Activated naive CD4-positive, alpha-beta T cell treated with anti-CD3 and anti-CD28 coated beads for 36 hours (primary cell): ENCODE measurements at places on chromosomes 13 and 19. TPM values are rescaled to one million over a fixed set of nuclear protein-coding genes. Genes with fewer than 3 reads are reported as not detected.

- DNase-seq: no peak
- no peaks in the 10 kb centered on the region for H3K4me1 ChIP-seq
- H3K27me3 ChIP-seq: no peaks in the 10 kb centered on the region
- no peaks in the 10 kb centered on the region for H3K36me3 ChIP-seq
- no peak overlapping the region for H3K4me3 ChIP-seq
Measured at GRCh38 chr13:84658491-84659358, 776.5 kb upstream of the SLITRK1 start.

DNA sequence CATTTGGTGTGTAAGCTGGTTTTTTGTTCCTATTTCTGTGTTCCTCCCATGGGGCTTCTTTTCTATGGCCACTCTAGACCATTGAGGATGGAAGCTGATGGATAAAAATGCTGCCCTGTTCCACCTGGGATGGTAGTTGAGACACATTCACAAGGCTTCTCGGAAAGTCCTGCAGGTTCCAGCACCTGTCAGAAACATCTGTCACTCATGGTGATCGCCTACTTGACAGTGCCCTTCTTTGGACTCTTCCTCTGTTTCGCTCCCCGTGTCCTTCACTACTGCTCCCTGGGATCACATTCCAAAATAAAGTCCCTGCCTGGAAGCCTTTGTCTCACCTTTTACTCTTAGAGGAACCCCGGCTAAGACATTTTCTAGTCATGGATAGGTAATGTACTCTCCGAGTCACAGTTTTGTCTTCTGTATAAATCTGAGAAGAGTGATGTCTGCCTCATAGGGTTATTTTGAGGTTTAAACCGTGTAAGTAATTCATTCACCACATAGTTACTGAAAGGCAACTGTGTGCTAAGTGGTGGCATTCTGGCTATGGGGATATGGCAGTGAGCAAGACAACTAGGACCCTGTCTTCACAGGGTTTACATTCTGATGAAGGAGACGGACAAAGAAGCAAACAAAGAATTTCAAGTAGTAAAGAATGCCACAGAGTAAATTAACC, 21.0 kb downstream of the UBAC2 start:
- H3K4me3 ChIP-seq: peak overlapping the region; percentile 1
- DNase-seq: no peak
- no peaks in the 10 kb centered on the region for H3K36me3 ChIP-seq
- H3K4me1 ChIP-seq: peaks cover 89% of the 10 kb centered on the region

GRCh38 chr13:112329376-112329775, 46.8 kb upstream of the SPACA7 start:
- DNase-seq: no peak
- H3K4me1 ChIP-seq: no peaks in the 10 kb centered on the region
- no peaks in the 10 kb centered on the region for H3K36me3 ChIP-seq
- peaks cover 47% of the 10 kb centered on the region for H3K27me3 ChIP-seq
- H3K4me3 ChIP-seq: no peak overlapping the region

The OR7D2 gene
- total RNA-seq: 0.30 TPM

DNA sequence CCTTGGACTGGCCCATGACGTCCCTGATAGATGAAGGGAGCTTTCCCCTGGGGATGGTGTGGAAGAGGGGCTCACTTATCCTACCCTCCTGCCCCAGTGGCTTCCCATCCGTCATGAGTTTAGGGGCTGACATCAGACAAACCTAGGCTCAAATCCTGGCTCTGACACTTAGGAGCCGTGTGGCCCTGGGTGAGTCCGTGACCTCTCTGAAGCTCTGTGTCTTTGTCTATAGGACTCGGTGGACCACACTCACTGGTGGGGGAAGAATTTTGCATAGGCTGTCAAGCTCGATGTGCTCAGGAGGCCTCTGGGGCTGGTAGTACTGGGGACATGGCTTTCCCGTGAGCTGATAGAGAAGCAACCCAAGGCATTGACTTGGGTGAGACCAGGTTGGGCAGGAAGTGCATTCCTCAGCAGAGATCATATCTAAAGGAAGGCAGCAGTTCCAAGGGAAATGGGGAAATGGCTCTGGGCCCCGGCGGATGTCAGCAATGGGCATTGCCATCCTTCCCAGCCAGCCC, 17.4 kb upstream of the AP1M2 start:
- peaks cover 26% of the 10 kb centered on the region for H3K4me1 ChIP-seq
- no peaks in the 10 kb centered on the region for H3K27me3 ChIP-seq
- peak overlapping the region; percentile 100 for H3K27ac ChIP-seq
- peak; percentile 21 for DNase-seq
- H3K36me3 ChIP-seq: peaks cover 9% of the 10 kb centered on the region
- peak overlapping the region; percentile 98 for H3K4me3 ChIP-seq

GRCh38 chr13:66040506-66040905, 1189.6 kb downstream of the PCDH9 start:
- H3K27me3 ChIP-seq: no peaks in the 10 kb centered on the region
- no peaks in the 10 kb centered on the region for H3K36me3 ChIP-seq
- H3K4me1 ChIP-seq: no peaks in the 10 kb centered on the region
- H3K4me3 ChIP-seq: no peak overlapping the region
- H3K27ac ChIP-seq: no peak overlapping the region

DNA sequence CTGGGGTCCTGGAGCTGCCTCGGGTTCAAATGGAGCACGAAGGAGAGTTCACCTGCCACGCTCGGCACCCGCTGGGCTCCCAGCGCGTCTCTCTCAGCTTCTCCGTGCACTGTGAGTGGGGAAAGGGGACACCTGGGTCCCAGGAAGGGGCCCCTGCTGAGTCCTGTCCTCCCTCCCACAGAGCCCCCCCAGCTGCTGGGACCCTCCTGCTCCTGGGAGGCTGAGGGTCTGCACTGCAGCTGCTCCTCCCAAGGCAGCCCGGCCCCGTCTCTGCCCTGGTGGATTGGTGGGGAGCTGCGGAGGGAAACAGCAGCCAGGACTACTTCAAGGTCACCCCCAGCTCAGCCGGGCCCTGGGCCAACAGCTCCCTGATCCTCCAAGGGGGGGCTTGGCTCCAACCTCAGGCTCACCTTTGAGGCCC, 11.0 kb upstream of the SIGLEC11 start:
- H3K36me3 ChIP-seq: no peaks in the 10 kb centered on the region
- no peak for DNase-seq
- no peak overlapping the region for H3K27ac ChIP-seq

- peaks cover 3% of the 10 kb centered on the region for H3K36me3 ChIP-seq
- H3K4me1 ChIP-seq: peaks cover 6% of the 10 kb centered on the region
- no peak overlapping the region for H3K27ac ChIP-seq
- no peak for DNase-seq
- no peaks in the 10 kb centered on the region for H3K27me3 ChIP-seq
- H3K4me3 ChIP-seq: no peak overlapping the region
Measured at GRCh38 chr13:51607165-51607564, 22.9 kb downstream of the WDFY2 start.

- H3K27me3 ChIP-seq: peaks cover 13% of the 10 kb centered on the region
- no peak overlapping the region for H3K4me3 ChIP-seq
- DNase-seq: no peak
- no peaks in the 10 kb centered on the region for H3K36me3 ChIP-seq
- no peak overlapping the region for H3K27ac ChIP-seq
Measured at GRCh38 chr13:79237981-79238380, 168.1 kb downstream of the RBM26 start.

- peaks cover 74% of the 10 kb centered on the region for H3K36me3 ChIP-seq
- H3K27me3 ChIP-seq: no peaks in the 10 kb centered on the region
- no peak overlapping the region for H3K4me3 ChIP-seq
Measured at GRCh38 chr19:58274771-58275201, 4.0 kb upstream of the ZNF8 start.

- H3K36me3 ChIP-seq: no peaks in the 10 kb centered on the region
- no peak overlapping the region for H3K4me3 ChIP-seq
- H3K27ac ChIP-seq: no peak overlapping the region
- H3K27me3 ChIP-seq: no peaks in the 10 kb centered on the region
Measured at GRCh38 chr13:53357582-53357981, 329.0 kb downstream of the OLFM4 start.

DNA sequence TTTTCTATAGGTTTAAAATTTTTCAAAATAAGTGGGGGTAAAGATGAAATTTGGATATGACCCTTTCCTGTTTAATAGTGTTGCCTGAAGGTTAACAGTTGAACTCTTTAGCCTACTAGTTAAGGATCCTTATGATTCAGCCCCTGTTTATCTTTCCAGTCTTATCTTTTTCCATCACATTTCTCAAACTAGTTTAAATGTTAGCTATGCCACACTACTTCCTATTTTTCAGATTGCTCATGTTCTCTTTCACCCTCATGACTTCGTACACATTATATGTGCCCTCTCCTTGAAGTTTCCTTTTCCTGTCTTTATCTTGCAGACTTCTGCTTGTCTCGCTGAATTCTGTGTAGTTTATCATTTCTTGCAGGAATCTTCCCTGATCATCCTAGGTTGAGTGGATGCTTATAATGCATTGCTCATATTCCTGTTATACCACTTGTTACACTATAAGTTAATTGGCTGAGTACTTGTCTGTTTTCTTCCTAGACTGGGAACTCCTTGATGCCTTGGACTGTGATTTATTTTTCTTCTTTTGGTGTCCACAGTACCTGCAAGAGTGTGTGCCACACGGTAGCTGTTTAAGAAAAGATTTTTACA, 86.7 kb downstream of the FNDC3A start:
- no peak overlapping the region for H3K4me3 ChIP-seq
- no peak overlapping the region for H3K27ac ChIP-seq
- H3K4me1 ChIP-seq: peaks cover 9% of the 10 kb centered on the region
- no peaks in the 10 kb centered on the region for H3K27me3 ChIP-seq
- H3K36me3 ChIP-seq: peaks cover 11% of the 10 kb centered on the region

GRCh38 chr13:63086286-63086685, 1670.6 kb upstream of the PCDH20 start:
- H3K36me3 ChIP-seq: no peaks in the 10 kb centered on the region
- H3K27me3 ChIP-seq: no peaks in the 10 kb centered on the region
- H3K4me1 ChIP-seq: no peaks in the 10 kb centered on the region
- H3K4me3 ChIP-seq: no peak overlapping the region

The TEX29 gene
- total RNA-seq: 0.81 TPM

GRCh38 chr19:40567040-40567749, 9.5 kb upstream of the SHKBP1 start:
- H3K4me3 ChIP-seq: no peak overlapping the region
- H3K27ac ChIP-seq: no peak overlapping the region
- no peak for DNase-seq
- H3K36me3 ChIP-seq: no peaks in the 10 kb centered on the region

DNA sequence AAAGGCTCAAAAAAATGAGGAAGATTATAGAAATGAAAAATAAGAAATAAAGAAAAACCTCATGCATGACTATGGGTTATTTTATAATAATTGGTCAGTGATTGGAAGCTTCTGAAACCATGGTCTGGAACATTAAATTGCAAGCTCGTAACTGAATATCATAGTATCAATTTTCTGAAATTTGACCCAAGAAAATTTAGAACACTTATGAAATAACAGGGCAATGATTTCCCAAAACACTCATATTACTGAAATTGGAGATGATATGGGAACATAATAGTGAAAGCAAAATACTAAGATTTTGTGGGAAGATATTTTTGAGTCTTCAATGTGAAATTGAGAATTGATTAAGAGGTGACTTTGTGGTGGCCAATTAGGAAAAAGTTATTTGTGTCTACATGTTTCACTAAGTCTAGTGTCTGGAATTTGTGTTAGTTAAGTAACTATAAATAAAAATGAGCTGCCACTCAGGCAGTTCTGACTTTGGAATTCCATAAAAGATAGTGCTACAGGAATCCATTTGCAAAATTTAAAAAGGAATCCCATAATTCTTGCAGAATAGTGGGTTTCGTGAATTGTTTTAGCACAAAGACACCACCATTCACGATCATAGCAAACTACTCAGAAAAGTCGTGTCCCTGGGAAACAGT, 603.0 kb downstream of the LMO7 start:
- H3K4me3 ChIP-seq: no peak overlapping the region
- H3K36me3 ChIP-seq: no peaks in the 10 kb centered on the region
- H3K27ac ChIP-seq: no peak overlapping the region

GRCh38 chr19:42092350-42092749, 16.4 kb downstream of the ZNF574 start:
- peak; percentile 58 for DNase-seq
- no peaks in the 10 kb centered on the region for H3K27me3 ChIP-seq
- no peak overlapping the region for H3K27ac ChIP-seq
- H3K4me3 ChIP-seq: no peak overlapping the region
- H3K4me1 ChIP-seq: peaks cover 20% of the 10 kb centered on the region
- H3K36me3 ChIP-seq: peaks cover 26% of the 10 kb centered on the region

The DACT3 gene
- 2.4 TPM for total RNA-seq

The NLRP7 gene
- total RNA-seq: not detected

The ZNF575 gene
- total RNA-seq: 5.2 TPM

- H3K27me3 ChIP-seq: no peaks in the 10 kb centered on the region
- H3K27ac ChIP-seq: no peak overlapping the region
- H3K36me3 ChIP-seq: peaks cover 5% of the 10 kb centered on the region
- no peak for DNase-seq
- H3K4me3 ChIP-seq: no peak overlapping the region
- H3K4me1 ChIP-seq: peaks cover 2% of the 10 kb centered on the region
Measured at GRCh38 chr13:45242070-45242469, 41.2 kb upstream of the KCTD4 start.

GRCh38 chr13:101307181-101307701, 109.1 kb downstream of the NALCN start:
- H3K4me3 ChIP-seq: no peak overlapping the region
- no peaks in the 10 kb centered on the region for H3K36me3 ChIP-seq
- DNase-seq: no peak
- peaks cover 3% of the 10 kb centered on the region for H3K27me3 ChIP-seq

DNA sequence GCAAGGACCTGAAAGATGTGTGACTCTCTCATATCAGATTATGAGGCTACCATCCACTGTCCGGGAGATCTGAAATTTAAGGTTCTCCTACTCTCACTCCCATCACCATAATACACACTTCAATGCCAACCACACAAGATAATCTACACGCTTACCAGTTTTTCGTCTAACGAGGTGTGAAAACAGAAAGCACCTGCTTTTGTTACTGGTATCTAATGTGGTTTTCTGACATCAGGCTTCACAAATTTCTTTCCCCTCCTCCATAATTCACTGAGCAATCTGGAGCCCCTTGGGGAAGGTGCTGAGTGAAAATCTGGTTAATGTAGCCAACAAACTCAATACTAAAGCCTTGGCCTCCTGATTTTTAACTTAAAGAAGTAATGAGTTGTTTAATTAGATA, 10.1 kb upstream of the LRCH1 start:
- H3K4me1 ChIP-seq: peaks cover 3% of the 10 kb centered on the region
- DNase-seq: no peak
- no peaks in the 10 kb centered on the region for H3K36me3 ChIP-seq
- H3K27ac ChIP-seq: no peak overlapping the region
- no peaks in the 10 kb centered on the region for H3K27me3 ChIP-seq
- H3K4me3 ChIP-seq: no peak overlapping the region

DNA sequence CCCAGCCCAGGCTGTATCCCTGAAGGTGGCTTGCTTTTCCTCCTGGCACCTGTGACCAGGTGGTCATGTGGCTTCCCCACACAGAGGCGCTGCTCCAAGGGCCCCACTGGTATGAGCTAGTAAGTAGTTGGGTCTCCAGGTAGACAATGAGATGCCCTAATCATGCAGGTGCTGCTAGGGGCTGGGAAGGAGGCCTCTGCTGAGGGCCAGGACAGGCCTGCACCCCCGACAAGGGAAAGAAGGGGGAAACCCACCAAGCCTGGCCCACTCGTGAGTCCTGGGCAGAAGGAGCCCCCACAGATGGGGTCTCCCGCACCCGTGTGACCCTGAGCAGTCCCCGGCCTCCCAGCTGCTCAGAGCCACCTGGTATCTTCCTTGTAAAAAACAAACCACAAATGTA, 13.2 kb downstream of the PEX11G start:
- no peaks in the 10 kb centered on the region for H3K36me3 ChIP-seq
- no peak overlapping the region for H3K27ac ChIP-seq
- no peaks in the 10 kb centered on the region for H3K27me3 ChIP-seq
